ENCODE measurements at places on chromosomes 11 and 22.

GRCh38 chr11:126633330-126633729 lies 277.8 kb downstream of the ST3GAL4 start:
- DNase-seq: no peak

DNA sequence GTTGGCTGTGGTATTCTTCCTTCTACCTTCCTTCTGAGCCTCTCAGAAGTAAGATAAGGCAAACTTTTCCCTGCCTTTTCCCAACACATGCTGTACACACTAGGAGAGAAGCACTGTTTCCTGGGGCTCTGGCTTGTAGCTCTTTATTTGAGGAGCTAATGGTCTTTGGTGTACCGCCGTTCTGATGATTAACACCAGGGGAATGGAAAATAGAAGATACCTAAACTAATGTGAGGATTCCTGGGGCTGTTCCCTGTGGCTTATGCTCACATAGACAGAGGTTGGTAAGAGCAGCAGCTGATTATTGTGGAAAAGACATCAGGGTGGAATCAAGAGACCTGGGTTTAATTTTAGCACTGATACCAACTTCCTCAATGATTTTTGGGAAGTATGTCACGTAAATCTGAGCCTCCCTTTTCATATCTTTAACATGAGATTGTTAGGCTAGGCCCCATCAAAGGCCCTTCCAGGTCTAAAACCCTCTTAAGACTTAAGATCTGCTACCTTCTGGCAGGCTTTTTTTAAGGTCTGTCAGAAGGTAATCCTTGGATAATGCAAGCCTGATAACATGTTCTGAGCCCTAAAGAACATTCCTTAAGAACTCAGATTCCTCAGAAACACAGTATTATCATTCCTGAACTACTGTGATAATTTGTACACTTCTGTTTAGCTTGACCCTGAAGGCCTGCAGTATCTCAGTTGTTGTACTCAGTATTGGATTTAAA lies 24.8 kb upstream of the RCE1 start:
- no peak for DNase-seq

DNA sequence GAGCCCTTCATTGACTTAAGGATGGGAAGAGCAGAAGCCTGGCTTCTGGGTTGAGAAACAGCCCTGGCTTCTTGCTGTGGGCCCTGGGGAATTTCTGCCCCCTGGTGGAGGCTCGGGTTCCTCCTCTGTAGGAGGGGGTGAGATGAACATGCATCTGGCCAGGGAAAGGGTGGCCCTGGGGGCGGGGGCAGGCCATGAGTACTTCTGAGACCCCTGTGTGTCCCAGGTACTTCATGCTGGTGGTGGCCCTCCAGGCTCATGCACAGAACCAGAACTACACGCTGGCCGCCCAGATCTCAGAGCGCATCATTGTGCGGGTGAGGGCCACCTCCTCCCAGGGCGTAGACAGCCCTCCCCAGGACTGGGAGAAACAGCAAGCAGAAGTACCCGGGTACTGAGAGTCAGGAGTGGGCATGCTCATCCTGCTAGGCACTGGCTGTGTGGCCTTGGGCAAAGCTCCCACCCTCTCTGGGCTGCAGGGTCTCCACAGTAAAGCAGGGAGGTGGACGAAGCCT lies 15.8 kb downstream of the TMEM258 start:
- DNase-seq: no peak

DNA sequence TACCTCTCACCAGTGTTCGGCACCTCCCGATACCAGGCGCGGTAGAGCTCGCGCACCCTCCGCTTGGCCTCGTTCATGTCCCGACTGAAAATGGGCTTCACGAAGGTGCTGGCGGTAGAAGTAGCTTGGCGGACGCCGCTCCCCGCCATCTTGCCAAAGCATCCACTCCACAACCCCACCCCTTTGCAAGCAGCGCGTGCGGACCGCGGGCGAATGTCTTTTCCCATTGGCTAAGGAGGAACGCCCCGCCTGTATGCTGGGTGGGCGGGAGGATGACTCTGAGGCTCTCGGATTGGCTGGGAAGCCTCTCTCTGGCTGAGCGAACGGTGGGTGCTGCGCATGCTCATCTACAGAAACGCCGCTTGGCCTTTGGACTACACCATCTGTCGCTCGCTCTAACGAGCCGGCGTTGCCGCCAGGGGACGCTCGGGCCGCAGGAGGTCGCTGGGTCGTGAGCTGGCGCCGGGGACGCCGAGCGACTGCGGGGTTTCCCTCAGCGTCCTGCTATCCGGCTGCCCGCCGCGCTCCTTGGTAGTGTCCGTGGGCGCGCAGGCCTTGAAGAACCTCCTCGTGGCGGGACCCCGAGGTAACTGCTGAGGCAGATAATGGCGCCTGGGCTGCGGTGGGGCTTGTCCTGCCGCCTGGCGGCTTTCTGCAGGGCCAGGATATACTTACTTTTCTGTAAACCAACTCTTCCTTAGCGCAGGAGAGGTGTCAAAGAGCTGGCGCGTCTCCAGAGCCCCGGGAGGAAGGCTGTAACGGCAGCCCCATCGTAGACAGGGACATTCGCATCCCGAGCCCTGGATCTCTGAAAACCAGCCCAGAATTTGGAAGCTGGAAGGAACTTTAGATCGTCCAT lies at the start of gene NDUFA6:
TSS of gene NDUFA6 (minus strand) at position 177 of the 859 bp plus-strand sequence. CDS start at position 149, 28 bp downstream.
- peak; percentile 94 for DNase-seq

DNA sequence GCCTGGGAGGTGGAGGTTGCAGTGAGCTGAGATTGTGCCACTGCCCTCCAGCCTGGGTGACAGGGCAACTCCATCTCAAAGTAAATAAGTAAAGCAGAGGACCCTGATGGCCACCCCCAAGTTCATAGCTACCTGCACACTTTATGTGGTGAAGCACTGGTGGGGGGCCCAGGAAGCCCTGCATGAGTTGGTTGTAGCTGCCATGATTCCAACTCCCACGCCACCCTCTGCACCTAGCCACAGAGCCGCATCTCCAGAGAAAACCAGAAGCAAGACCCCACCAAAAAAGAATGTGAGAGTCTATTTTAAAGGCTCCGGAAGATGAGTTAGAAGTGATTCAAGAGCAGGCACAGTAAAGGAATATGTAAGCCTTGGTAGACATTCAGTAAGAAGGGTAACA lies 20.4 kb upstream of the TMA7B start:
- no peak for DNase-seq

DNA sequence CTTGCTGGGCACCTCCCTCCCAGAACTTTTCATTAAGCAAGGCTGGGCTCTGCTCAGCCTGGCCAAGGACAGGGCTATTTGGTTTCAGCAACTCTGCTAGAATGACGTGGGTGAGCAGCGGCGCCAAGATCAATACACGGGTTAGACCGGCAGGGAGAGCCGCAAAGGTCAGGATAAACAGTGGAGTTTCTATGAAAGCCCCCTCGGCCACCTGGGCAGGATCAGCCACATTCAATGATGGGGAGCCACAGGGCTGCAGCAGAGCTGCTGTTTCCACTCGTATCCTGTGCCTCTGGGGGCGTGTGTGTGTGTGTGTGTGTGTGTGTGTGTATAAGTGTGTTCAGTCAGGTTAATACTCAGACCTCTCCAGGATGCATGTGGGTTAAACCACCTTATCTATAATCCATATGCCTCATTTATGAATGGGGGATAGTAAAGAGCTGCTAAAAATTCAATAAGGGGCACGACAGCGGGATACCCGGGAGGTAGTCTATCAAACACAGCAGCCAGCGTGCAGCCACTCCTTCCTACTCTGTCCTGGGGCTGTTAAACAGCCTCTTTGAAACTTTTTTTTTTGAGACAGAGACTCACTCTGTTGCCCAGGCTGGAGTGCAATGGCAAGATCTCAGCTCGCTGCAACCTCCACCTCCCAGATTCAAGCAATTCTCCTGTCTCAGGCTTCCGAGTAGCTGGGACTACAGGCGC lies 34.8 kb downstream of the MYH9 start:
- DNase-seq: no peak

DNA sequence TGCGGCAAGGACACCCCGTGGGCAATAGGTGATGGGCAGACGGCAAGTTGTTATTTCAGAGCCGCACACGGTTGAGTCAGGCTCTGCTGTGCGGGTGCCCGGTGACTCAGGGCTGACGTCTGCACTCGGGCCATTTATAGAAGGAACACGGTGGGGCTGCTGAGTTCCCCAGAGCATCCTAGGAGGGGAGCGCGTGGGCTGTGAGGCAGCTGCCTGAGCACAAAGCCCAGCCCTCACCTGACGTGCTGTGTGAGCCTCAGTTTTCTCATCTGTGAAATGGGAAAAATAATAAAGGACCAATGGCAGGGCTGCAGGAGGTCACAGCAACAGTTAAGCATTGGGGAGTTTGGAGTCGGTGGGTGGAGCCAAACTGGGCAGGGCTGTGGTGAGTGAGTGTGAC lies 11.3 kb upstream of the RHOD start:
- DNase-seq: no peak

- DNase-seq: no peak
These were observed 651.3 kb upstream of the KIRREL3 start for GRCh38 chr11:127651888-127652221.
